ENCODE measurements at places on chromosomes 6 and 20.

DNA sequence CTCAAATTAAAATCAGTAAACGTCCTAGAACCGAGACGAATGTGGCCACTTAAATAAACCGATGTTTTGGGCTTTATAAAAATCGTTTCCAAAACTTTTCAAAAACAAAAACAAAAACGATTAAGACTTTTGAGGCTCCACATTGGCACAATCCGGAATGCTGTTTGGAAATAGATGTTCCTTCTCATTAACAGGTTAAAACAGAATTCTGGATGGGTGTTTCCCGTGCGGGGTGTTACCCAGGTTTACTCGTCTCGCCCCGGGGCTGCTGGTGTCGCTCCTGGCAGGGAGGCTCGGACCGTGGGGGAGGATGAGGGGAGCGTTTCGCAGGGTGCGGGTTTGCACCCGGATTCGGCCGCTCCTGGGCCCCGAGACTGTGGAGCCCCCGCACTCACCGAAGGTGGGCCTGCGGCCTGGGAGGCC is 1.2 kb downstream of the GATA5 start:
- no peak for DNase-seq

DNA sequence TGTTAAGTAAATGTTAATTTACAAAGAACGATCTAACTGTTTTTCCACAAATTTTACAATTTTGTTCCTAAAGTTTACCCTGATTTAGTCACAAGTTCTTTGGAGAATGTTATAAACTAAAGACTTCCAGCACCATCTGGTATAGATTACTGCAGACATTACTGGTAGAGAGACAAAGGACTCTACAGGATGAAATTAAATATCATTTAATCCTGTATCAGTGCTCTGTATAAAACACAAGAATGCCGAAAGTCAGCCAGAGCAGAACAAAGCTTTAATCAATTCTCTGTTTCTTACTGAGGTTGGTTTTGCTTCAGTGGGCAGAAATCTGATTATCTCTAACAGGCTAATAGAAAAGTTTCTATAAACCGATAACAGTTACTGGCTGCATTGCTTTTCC is 763.6 kb downstream of the TENT5A start:
- no peak for DNase-seq

- no peak for DNase-seq
Observed at GRCh38 chr20:2224368-2224639, 71.5 kb upstream of the TGM3 start.

DNA sequence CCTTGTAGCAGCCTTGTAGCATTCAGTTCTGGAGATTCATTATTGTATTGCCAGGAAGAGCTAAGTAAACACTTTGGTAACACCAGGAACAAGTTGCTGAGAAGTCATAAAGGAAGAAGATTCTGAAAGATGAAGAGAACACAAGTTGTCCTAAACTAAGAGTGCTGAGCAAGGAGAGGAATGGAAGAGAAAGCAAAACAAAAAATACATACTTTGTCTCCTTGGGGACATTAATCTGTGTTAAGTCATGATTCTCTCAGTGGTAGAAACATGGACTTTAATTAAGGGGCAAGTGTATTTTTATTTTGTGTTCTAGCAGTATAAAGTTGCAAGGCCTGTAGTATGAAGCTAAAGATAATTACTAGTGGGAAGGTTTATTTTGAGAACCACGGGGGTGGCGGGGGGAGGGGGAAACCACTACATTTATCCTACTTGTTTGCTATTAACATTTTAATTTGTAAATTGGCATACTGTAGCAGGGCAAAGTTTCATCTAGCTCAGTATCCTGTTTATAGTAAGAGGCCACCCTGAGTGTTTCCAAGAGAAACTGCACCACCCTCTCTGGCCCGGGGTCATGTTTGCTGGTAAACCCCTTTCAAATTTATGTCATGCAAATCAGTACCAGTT is 463.0 kb downstream of the CDKAL1 start:
- no peak for DNase-seq

DNA sequence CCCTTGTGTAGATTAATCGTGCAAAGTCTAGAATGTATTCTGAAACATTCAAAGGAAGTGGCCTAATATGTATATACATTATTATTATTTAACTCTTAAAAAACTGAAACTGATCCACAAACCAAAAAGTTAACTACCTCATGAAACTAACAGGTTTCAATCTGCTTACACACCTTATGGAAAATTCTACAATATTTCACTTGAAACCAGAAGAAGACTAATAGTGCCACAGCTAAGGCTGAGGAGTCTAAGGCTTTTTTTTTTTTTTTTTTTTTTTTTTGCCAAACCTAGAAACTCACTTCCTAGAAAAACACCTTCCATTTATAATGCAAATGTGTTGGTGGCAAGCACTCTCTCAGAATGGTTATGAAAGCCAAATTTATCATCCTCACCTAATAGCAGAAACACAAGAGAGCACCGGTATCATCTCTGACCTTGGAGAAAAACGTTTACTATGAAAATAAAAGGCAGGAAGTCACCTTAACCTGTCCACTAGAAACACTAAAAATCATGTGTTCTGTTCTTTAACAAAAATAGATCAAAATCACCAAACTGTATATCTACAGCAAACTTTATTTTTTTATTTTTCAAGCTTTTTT is 586.1 kb downstream of the FRK start:
- no peak for DNase-seq

DNA sequence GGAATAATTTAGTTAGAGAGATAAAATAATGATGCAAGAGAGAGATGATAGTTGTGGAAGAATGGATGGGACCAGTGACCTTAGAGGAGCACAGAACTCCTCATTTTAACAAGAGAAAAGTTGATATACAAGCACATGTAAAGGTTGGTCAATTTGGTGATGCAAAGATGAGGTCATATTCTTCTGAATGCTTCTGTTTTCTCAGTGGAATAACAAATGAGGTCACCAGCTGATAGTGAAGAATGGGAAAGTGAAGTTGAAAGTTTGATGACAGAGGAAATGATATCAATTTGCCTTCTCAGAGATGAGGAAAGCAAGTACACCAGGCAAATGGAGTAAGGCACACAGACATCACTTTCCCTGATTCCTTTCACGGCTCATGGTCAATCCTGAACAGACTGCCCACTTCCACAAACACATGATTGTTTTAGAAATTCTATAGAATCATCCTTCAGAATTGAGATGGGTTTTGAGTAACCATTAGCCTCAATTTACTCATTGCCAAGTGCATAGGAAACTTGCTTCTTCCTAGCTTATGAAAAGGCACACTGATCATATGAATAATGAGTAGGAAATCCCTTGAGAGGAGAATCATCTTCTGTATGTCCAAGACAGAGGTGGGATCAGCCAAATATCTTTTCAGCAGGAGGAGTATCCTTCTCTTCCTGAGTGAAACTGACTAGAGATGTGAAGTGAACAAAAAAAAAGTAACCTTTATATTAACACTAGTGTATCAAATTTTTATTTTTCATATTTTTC is 82.4 kb upstream of the TCF21 start:
- no peak for DNase-seq
